SK-N-SH treated with all-trans-retinoic acid at 6 μM for 48 hours (cell line): ENCODE measurements at places on chromosomes 5 and 9.

DNA sequence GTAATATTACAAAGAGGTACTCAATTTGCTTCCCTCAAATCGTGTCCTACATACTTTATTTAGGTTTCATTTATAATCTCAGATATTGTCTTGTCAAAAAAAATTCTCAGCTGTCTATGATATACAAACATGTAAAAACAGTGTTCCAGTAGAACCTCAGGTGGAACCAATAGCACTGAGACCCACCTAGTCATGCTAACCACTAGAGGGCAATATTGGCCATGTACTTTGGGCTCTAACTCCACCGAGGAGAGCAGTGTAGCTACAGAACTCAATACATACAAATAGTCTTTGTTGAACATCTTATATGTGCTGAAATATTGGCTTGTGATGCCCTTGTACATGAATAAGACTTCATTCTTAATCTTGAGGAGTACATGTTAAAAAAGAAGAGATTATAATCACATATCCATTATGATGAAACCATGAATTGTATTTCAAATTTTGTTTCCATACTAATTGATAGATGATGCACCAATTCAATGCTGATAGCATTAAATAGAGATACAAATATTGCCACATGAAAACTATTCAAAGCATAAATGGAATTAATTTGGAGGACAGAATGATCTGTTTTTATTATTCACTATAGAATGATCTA, 71.2 kb upstream of the CNTLN start:
- peak; percentile 97 for ATAC-seq

DNA sequence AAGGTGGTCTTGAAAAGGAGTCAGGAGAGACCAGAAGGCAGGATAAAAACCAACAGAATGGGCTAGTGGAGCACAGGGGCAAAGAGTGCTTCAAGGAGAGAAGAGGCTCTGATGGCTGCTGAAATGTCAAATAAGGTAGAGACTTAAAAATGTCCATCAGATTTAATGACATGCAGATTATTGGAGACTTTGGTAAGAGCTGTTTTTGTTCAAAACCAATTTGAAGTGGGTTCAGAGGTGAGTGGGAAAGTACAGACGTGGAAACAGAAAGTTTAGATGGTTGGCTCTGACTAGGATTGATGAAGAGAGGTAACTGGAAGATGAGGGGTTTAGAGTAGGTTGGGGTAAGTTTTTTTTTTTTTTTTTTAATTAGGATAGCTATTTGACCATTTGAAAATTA, 14.1 kb downstream of the SLC25A46 start:
- no peak for ATAC-seq

DNA sequence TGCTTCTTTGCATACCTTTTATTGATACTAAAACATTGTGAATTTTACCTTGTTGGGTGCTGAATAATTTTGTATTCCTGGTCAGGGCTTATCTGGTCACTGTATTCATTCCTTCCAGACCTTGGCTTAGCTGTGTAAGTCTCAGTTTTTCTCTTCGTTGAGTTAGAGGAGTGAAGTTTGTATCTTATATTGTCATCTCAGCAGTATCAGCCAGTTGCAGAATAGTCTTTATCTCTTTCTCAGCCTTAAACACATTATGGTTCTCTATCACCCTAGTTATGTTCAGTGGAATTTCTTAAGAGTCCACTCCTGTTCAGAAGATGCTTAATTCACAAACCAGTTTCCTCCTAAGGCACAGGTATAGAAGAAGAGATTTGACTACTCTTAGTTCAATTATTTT, 25.2 kb downstream of the MTREX start:
- no peak for ATAC-seq

GRCh38 chr5:97085459-97086181, 56.8 kb downstream of the LIX1 start:
- ATAC-seq = no peak

DNA sequence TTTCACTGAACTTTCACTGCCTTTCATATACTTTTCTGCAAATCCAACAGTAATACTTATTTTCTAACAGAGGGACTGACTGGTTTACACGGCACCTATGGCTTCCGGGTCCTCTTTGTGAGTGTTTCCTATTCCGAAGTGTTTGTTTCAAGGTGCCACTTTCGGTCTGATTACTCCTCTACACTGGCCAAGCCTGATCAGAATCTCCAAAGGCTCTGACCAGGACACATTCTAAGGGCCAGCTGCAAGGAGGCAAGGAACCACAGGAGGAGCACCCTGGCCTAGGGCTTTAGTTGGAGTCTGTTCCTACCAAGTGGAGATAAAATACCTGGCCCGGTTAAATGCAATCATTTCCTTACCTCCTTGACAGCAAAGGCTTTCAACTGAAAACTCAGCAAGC, 132.1 kb downstream of the GLIS3 start:
- ATAC-seq = peak; percentile 15; the same call in 2 of the 3 replicates

GRCh38 chr5:11687498-11687897, 216.7 kb downstream of the CTNND2 start:
- ATAC-seq = no peak

GRCh38 chr5:175467983-175468690, 10.2 kb upstream of the SFXN1 start:
- no peak for ATAC-seq

GRCh38 chr5:143494162-143494561, 90.7 kb upstream of the NR3C1 start:
- peak; percentile 95 for ATAC-seq

DNA sequence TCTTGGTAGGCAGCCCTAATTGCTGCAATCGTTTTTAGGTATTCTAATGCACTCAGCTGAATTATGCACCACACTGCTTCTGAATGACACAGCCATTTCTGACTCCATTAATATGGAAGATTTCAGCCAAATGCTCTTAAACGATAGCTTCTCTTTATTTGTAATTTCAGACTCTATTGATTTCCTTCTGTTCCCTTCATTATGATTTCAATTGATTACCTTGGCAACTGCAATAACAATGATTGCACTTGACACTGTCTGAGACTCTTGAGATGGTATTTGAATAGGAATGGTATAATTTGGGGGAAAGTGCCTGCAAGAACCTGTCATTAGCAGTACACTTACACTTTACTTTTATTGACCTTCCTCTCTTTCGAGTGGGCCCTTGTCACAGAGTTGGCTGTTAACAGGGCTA, 296.1 kb upstream of the DMAC1 start:
- ATAC-seq = no peak

DNA sequence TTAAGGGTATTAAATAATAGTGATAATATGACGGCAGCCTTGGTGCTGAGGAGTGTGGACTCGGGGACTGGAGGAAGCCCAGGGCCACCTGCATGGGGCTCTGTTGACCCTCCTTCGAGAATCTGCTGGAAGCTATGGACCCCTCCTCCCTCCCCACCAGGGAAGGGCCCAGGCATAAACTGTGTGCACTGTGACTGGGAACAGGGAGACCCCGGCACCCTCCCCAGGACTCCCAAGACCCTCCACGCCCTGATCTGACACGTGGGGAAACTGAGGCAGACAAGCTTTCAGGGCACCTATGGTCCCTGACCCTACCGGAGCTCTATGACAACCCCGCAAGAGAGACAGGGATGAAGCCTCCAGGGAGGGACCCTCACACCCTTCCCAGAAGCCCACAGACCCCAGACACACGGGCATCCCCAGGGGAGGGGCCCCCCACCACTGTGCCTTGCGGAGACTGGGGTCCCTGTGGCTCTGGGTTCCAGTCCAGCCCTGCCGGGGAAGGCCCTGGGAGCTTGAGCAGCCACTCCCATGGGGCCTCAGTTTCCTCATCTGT, 6.5 kb upstream of the EGFL7 start:
- no peak for ATAC-seq

DNA sequence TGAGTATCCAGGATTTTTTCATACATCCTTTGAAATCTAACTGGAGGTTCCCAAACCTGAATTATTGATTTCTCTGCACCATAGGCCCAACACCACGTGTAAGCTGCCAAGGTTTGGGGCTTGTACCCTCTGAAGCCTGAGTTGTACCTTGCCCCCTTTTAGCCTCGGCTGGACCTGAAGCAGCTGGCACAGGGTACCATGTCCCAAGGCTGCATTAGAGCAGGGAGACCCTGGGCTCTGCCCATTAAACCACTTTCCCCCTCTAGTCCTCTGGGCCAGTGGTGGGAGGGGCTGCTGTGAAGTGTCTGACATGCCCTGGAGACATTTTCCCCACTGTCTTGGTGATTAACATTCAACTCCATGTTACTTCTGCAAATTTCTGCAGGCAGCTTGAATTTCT, 532.9 kb upstream of the NUDT12 start:
- ATAC-seq = no peak

- no peak for ATAC-seq
These were observed 132.7 kb downstream of the DCP2 start for GRCh38 chr5:113109344-113109743.

- ATAC-seq = no peak
These were observed 432.1 kb downstream of the CDH18 start for GRCh38 chr5:19555876-19556275.

DNA sequence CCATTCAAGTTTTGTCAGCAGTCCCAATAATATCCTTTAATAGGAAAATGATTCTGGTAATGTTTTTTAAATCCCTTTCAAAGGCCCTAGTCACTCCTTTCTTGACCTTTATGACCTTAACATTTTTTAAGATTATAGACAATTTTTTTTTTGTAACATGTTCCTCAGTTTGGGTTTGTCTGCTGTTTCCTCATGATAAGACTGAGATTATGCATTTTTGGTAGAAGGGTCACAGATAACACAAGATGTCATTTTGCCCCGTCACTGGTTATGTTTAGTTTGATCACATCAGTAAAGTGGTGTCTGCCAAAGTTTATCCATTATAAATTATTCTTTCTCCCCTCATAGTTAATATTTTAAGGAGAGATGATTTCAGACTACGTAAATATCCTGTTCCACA, 16.0 kb upstream of the PTPDC1 start:
- ATAC-seq = no peak

GRCh38 chr5:57559110-57559635, 76.6 kb upstream of the ACTBL2 start:
- no peak for ATAC-seq

GRCh38 chr5:73459366-73459765, 10.8 kb upstream of the FOXD1 start:
- no peak; the same call in 2 of the 3 replicates for ATAC-seq

DNA sequence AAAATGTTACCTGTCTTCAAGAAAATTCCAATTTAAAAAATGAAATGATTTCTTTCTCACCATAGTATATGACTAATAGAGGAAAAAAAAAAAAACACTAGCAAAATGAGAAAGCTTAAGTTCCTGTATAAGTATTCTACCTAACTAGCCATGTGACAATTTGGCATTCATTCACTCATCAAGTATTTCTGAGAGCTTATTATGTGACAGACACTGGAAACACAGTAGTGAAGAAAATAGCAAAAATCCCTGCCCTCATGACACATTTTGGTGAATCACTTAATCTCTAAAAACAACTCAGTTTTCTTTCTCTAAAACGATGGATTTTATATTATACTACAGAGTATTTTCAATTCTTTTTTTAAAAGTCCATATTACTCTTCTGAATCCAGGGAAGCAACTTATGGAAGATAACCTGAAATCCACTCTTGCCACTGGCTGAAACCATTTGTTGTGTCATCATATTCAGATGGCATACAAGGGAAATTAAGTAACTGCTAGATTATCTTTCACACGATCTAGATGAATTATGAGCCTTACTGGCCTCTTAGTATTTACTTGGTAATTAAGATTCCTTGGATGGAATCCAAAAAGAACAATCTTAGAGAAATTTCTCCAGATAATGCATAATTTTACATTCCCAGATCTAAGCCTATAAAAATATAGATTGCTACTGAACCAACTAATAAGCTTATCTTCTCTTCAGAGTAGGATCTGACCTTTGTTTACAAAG, 5.5 kb downstream of the PTBP3 start:
- ATAC-seq = no peak

GRCh38 chr5:75668977-75669689, 48.1 kb downstream of the POC5 start:
- peak; percentile 59 for ATAC-seq

DNA sequence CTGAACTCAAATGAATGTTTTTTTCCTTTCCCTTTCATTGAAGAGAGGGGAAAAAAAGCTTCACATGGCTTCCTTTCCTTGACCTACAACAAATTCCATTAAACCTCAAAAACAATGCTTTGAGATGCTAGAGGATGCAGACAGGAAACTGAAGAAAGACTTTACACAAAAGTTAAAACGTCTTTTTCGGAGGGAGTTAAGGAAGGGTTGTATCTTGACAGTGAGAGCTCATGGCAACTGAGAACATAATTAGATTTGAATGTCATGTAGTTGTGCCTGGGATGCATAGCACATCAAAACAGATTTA, 66.4 kb downstream of the EBF1 start:
- no peak for ATAC-seq

- no peak for ATAC-seq
These were observed 147.2 kb upstream of the KLF4 start for GRCh38 chr9:107636571-107637381.

DNA sequence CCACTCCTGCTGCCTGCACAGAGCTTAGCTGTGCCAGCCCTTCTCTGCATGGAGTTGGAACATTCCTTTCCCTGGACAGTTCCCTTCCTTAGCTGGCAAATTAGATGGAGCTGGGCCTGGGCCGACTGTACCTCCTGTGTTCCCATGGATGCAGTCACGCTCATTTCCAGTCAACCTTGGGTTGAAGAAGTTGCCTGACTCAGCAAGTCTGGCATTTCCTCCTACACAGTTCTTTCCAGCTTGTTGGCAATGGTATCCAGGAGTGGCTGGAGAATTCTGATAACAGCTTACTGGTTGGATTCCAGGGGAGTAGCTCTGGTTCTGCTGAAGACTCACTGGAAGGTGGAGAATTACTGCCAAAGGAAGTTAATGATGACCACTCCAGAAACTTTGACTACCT, 9.2 kb upstream of the TAF1L start:
- peak; percentile 60; the same call in 2 of the 3 replicates for ATAC-seq

DNA sequence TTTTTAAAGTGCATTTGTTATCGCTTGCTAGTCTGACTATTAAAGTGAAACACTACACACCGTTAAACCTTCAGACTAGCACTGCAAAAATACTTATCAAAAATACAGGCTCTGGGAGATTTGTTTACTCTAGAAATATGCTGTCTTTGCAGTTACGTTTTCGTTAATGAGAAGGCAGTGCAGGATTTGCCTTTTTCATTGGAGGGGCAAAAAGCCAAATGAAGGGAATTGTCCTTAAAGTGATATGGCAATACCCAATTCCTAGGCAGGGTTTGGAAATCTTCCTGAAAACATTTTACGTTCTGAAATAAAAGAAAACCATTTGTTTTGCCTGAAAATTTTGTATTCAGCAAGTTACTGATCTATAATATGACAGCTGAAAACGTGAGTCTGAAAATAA, 1800.2 kb downstream of the MAT2B start:
- no peak for ATAC-seq

DNA sequence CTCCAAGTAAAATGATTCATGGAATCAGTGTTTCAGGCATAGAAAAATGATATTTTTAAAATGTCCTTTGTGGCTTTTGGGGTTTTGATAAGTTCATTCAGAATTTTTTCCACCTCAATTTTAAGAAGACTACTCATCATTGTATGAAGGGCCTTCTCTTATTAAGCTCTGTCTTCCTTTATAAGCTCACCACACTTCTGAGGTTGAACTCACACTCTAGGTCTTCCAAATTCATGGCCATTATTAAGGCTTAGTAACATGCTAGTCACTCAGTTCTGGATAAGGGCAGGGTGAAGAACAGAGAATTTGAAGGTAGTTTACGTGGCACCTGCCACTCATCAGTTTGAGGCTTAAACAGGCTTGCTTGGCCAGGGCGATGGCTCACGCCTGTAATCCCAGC, 4.2 kb downstream of the MELK start:
- no peak for ATAC-seq
